ENCODE measurements at places on chromosomes 5 and 9.

GRCh38 chr5:138458384-138458783, 6.9 kb upstream of the EGR1 start:
- no peak for DNase-seq

- no peak for DNase-seq
Observed at GRCh38 chr5:17403695-17404490, 94.1 kb upstream of the TAF11L2 start.

DNA sequence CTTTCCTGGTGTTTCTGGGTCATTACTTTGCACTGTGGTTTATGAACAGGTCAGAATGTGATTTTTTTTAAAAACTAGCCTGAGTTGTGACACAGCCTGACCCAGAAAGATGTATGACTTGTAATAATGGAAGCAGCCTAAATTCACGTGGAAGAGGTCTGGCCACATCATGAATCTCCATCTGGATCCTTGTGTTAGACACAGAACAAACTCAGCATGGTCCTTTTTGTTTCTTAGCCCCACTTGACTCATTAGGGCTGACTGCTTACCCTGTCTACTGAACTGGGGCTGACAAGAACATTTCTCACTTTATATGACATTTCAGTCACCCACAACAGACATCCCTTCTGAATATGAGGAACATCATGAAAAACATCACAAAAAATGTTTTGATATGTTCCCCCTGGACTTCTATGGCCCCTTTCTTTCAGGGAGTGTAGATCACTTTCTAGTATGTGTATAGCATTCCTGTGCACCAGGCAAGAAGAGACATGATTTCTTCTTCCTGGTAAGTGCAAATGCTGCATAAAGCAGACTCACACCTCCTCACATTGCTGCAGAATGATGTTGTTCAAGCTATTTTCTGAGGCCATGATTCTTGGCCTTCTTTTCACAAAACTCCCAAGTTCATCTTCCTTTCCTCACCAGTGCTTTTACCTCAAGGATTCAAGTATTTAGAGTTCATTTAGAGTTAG, 52.3 kb downstream of the ZNF622 start:
- DNase-seq: no peak

DNA sequence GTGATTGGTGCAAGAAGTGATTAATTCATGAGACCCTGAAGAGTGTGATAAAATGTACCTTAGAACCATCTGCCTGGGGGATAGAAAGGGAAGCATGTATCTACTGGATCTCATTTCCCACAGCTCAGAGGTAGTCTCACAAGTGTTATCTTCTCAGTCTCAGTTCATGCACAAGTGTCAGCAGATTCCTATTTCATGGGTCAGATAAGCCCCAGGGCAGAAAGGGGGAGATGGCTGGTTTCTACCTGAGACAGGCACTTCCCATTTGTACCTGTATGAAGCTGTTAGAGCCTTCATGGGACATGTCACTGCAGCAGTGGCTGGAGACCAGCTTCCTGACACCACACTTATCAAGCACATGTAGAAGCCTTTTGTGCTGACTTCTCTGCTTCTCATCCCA, 45.6 kb upstream of the SMIM15 start:
- DNase-seq: no peak

GRCh38 chr5:58842852-58843251, 260.0 kb downstream of the RAB3C start:
- no peak for DNase-seq

DNA sequence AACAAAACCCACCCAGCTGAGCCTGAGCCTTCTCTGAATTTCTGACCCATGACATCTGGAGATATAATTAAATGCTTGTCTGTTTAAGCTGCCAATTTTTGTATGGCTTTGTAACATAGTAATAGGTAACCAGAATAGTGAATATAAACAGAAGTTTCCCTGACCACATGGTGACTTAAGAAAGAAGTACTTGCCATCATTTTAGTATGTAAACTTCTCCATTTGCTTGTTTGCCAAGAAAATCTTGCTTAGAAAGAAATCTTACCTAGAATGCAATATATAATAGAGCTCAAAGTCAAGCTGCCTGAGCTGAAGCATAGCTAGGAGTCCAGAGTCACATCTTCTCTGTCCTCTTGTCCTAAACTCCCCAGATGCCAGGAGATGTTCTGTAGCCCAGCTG, 117.0 kb downstream of the PCSK1 start:
- no peak for DNase-seq

DNA sequence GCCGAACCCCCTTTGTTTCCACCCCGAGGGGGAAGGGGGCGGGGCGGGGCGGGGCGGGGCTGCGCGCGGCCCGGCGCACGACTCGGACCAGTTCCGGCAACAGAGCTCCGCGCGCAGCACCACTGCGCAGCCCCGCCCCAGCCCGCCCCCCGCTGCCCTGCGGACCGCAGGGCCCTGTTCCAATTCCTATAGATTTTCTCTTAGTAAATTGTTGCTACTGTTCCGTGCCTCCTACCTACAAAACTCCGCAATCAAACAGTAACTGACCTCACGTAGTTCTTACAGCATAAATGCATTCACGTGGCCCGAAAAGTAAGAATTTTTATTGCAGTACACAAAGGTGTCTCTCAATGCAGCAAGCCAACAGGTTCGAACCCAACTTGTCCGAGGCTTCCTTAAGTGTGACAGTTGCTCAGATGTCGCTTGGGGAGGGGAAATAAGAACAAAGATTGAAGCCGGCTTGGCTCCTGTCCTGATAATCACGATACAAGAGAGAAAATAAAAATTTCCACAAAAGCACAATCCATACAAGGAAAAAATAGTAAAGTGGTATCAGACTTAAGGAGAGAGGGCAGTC, 1.2 kb upstream of the RNF38 start:
- DNase-seq: peak; percentile 66

- no peak for DNase-seq
Observed at GRCh38 chr9:89953824-89954615, 349.2 kb downstream of the GADD45G start.

- DNase-seq: no peak
Observed at GRCh38 chr9:79742110-79742721, 170.5 kb downstream of the TLE4 start.

GRCh38 chr5:74895906-74896305, 29.7 kb upstream of the FAM169A start:
- DNase-seq: no peak

GRCh38 chr5:14003936-14004335, 59.4 kb upstream of the DNAH5 start:
- no peak for DNase-seq

DNA sequence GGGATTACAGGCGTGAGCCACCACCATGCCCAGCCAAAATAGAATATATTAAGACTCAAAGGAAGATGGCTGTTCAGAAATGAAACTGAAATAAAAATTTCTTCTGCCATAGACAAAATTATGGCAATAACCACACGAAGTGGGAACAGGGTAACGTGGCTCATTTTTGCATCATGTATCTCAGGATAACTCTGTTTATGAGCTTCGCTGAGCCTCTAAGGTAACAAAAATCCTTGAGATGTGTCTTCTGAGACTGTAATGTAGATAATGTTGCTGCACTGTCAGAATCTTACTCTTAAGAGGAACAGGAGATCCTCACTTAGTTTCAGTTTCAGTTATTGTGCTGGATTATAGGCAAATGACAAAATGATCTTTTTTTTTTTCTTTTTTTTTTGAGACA, 153.8 kb downstream of the GOLPH3 start:
- DNase-seq: no peak

DNA sequence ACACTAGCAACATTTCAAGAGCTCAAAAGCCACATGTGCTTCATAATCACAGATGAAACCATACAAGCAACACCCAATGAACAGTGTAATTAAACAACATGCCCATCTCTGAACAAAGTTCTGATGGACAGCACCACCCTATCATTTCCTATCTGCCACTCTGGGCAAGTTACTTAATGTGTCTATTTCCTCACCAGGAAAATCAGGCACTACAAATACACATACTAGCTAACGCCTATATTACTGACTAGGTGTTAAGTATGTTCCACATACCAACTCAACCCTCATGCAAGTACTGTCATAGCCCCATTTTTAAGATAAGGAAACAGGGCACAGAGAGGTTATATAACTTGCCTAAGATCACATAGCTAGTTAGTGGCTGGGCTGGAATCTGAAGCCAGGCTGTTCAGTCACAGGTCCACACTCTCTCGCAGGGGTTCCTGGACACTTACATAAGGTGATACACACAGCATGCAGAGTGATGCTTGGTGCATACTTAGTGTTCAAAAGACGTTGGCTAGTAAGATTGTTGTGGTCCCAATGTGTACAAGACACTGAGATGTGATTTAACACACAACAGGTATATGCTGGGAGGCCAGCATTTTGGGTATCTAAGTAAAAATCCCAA, 24.2 kb downstream of the CORO2A start:
- DNase-seq: no peak

- DNase-seq: no peak
Observed at GRCh38 chr5:3122985-3123762, 371.7 kb upstream of the IRX2 start.

DNA sequence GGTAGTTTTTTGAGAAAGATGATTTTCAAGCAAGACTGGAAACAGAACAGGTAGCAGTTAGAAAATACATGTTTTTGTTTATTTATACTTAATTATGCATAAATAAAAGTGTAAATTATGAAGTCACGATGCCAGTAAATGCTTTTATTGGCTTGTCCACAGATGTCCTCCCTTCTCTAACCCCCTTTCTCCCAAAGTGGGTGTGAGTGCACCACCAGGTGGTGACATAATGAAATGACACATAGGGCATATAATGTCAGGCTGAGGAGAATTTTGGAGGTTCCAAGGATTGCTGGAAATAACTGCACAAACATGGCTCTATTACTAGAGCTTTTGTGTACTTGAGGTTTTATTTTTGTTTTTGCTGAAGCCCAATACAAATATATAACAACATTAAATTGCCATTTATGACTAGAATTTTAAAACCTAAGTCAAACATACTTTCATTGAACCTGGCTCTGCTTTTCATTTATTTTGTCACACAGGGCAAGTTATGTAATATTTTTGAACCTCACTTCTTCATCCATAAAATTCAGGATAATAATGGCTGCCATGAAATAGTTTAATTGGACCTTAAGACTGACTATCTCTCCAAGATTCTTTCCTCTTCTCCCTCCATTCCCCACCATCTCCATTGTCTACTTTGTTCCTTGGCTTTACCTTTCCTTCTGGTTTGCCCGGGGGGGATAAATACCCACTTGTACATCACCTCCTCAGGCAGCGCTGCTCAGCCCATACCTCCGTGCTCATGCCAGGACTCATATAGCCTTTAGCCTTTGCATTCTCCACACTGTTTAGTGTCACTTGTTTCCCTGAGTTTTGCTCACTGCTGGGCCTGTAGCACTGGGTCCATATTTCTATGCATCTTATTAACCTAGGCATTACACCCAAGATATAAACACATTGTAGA, 168.8 kb downstream of the PDE4D start:
- DNase-seq: no peak

DNA sequence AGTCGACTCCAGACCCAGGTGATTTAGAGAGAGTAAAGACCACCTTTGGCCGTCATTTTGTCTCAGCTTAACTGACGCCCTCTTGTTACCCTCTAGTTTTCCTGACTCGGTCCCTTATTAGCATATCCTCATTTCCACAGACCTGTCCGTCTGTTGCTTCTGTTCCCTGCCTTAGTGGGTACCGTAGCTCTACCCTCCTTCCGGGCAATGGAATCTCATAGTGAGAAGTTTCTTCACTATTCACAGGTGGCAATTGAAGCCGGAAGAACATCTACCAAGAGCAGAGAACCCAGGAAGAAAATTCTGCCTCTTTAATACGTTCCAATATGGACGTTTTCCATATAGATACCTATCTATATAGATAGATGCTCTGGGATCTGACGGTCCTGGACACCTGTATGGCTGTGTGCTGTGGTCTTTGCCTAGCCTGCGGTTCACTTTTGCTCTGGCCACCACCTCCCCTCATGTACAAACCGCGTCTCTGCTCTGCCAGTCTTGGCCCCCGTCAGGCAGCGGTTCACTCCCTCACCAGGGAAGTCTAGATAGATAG, 652 bp upstream of the TMEM161B start:
- DNase-seq: peak; percentile 4

DNA sequence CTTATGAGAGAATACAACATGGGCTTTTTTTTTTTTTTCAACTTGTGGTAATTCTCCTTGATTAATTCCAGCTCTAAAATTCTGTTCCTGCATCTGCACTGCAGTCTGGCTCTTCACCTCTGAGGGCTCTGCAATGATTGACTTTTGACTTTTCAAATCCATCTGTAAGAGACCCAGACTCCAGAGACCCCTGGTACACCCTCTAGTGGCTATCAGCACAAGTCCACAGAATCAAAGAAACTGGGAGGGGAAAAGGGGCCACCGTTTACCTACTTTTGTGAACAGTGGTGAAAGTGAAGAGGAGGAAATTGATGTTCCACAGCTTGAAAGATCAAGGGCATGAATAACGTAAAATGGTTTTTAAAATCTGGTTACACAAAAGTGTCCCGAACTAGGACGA, 151.6 kb downstream of the SLIT3 start:
- no peak for DNase-seq

- DNase-seq: no peak
Observed at GRCh38 chr5:40430101-40430710, 249.5 kb upstream of the PTGER4 start.

DNA sequence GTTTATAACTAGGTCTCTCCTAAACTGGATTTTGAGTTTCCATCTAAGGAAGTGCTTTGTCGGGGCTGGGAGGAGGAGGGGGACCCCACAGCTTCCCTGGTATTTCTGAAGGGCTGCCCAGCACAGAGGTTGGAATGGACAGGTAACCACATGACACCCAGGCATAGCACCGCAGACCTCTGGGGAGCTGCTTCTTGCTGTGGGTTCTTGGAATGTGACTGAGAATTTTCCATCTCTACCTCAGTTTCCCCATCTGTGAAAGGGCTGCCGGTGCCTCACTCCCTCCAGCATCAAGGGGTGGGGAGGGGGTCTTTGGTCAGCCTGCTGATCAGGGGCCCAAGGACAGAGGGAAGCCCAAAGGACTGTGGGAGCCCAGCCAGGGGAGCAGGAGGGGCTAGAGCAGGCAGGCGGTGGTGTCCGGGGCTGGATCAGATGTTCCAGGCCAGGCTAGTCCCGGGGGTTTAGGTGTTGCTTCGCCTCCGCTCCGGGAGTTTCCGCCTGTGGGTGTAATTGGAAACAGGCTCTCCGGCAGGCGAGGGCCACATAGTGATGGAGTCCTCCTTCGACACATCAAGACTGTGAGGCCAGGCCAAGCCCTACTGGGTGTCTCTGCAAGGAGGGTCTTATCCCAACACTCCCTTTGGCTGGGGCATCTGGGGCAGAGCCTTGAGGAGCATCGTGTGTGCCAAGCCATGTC, 3.3 kb downstream of the OLFML2A start:
- DNase-seq: no peak

GRCh38 chr5:169602535-169602934, 19.0 kb downstream of the SPDL1 start:
- DNase-seq: no peak

DNA sequence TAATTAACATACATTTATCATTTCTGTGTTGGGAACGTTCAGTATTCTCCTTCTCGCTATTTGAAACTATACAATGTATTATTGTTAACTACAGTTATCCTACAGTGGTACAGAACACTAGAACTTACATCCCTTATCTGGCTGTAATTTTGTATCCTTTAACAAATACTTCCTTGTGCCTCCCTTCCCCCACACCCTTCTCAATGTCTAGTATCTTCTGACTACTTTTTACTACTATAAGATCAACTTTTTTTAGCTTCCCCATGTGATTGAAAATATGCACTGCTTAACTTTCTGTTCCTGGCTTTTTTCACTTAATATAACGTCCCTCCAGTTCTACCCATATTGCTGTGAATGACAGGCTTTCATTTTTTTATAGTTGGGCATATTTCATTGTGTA, 253.5 kb downstream of the RAB3C start:
- no peak for DNase-seq

- no peak for DNase-seq
Observed at GRCh38 chr5:32068561-32068960, 105.6 kb downstream of the GOLPH3 start.
